Natural killer cell treated with Interleukin-12 subunit alpha and Interleukin-12 subunit beta and Interleukin-15 and Interleukin-18, amount 100 ng/mL, for 72 hours (primary cell): ENCODE measurements at places on chromosomes 3 and 15.

GRCh38 chr3:42195879-42196330 is 70.1 kb downstream of the CCK start:
- no peak for DNase-seq
- H3K4me3 ChIP-seq: no peak overlapping the region
- no peak overlapping the region for H3K27ac ChIP-seq
- H3K27me3 ChIP-seq: no peaks in the 10 kb centered on the region

- H3K4me3 ChIP-seq: peak overlapping the region; percentile 99
- H3K36me3 ChIP-seq: peaks cover 6% of the 10 kb centered on the region
- DNase-seq: no peak
- peaks cover 25% of the 10 kb centered on the region for H3K4me1 ChIP-seq
- no peaks in the 10 kb centered on the region for H3K27me3 ChIP-seq
- peak overlapping the region; percentile 100 for H3K27ac ChIP-seq
Observed at GRCh38 chr15:35546511-35547381, 781 bp upstream of the DPH6 start.

GRCh38 chr15:74328331-74329056 is 39.0 kb downstream of the CYP11A1 start:
- H3K4me1 ChIP-seq: no peaks in the 10 kb centered on the region
- H3K27ac ChIP-seq: peak overlapping the region; percentile 11
- no peak overlapping the region for H3K4me3 ChIP-seq

GRCh38 chr3:15051531-15051930 is 13.6 kb downstream of the MRPS25 start:
- H3K27ac ChIP-seq: no peak overlapping the region
- H3K4me3 ChIP-seq: no peak overlapping the region
- DNase-seq: no peak
- H3K36me3 ChIP-seq: peaks cover 4% of the 10 kb centered on the region
- H3K4me1 ChIP-seq: peaks cover 24% of the 10 kb centered on the region

DNA sequence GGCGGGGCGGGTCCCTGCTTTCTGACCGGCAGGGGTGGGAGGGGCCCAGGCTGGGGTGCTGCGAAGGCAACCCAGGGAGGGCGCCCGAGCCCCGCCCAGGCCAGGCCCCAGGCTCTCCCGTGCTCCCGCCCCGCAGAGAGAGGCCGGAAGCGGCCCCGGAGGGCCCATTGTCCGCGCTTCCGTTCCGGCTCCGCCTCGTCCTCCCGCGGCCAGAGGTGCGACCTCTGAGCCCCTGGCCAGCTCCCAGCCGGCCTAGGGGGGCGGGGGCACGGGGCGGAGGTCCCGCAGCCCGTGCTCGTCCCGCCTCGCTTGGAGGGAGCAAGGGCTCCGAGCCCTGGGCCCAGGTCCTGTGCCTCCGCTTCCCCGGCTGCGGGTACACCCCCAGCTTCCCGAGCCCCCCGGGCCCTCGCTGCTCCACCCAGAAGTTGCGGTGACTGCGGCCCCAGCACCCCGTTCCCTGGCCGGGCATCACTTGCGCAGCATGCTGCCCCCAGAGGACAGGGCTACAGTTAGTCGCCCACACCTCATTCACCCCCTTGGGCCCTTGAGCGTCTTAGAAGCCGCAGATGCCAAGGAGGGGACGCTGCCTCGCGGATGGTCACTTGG is 20.4 kb upstream of the PLXND1 start:
- peaks cover 24% of the 10 kb centered on the region for H3K4me1 ChIP-seq
- DNase-seq: peak; percentile 92
- H3K4me3 ChIP-seq: peak overlapping the region; percentile 85
- no peaks in the 10 kb centered on the region for H3K27me3 ChIP-seq
- H3K36me3 ChIP-seq: no peaks in the 10 kb centered on the region

GRCh38 chr15:65038428-65038827 is 6.8 kb upstream of the SLC51B start:
- H3K4me1 ChIP-seq: no peaks in the 10 kb centered on the region
- H3K4me3 ChIP-seq: no peak overlapping the region
- DNase-seq: no peak
- H3K36me3 ChIP-seq: no peaks in the 10 kb centered on the region
- no peaks in the 10 kb centered on the region for H3K27me3 ChIP-seq

GRCh38 chr3:158709666-158710083 is 22.6 kb downstream of the RARRES1 start:
- H3K4me3 ChIP-seq: no peak overlapping the region
- DNase-seq: no peak
- H3K4me1 ChIP-seq: peaks cover 35% of the 10 kb centered on the region
- H3K27me3 ChIP-seq: no peaks in the 10 kb centered on the region
- H3K36me3 ChIP-seq: peaks cover 24% of the 10 kb centered on the region
- H3K27ac ChIP-seq: no peak overlapping the region

GRCh38 chr3:170144437-170144843 is 37.1 kb downstream of the PHC3 start:
- peak overlapping the region; percentile 33 for H3K27ac ChIP-seq
- H3K36me3 ChIP-seq: no peaks in the 10 kb centered on the region
- DNase-seq: no peak

DNA sequence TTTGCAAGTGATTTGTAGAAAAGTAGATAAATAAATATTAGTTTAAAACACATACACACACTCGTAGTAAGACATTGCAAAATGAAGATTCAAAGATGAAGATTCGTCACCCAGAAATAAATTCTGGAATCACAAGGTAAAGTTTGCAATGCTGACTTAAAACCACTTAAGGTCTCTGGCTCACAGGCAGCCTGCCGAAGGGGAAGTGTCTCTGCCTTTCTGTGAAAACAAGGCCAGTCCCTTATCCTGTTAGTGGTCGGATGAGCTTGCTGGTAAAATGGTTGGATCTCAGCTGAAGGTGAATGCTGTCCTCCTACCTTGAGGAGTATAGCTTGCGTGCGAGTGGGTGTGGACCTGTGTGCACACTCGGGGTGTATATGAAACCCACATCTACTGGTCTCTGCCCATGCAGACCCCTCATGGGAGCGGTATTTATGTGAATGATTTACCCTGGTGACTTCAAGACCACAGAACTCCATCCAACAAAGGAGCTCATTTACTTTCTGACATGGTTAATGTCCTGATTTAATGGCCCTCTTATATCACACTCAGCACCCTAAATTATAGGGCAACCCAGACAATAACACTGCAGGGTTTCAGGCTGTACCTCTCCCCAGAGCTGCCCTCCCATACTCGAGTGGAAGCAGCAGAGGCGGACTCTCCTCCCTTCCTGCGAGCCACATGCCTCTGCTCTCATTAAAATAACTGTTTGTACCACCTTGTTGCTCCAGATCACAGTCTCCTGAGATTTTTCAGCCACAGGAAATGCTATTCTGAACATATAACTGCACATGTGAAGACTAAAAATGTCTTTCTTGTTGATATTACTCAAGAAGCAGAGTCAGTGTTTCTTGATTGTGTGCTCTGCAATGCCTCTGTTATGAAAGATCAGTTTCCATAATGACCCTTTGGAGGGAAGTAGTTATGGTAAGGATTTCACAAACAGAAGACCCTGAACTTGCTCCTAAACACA is 45.9 kb upstream of the ALDH1A3 start:
- no peak overlapping the region for H3K27ac ChIP-seq
- peaks cover 16% of the 10 kb centered on the region for H3K27me3 ChIP-seq
- H3K4me3 ChIP-seq: no peak overlapping the region
- no peaks in the 10 kb centered on the region for H3K36me3 ChIP-seq
- no peak for DNase-seq

- no peak overlapping the region for H3K27ac ChIP-seq
- H3K4me3 ChIP-seq: no peak overlapping the region
- H3K36me3 ChIP-seq: peaks cover 6% of the 10 kb centered on the region
- H3K4me1 ChIP-seq: peaks cover 11% of the 10 kb centered on the region
- no peaks in the 10 kb centered on the region for H3K27me3 ChIP-seq
- DNase-seq: no peak
Observed at GRCh38 chr3:124999317-124999716, 56.5 kb downstream of the HEG1 start.

- no peak overlapping the region for H3K27ac ChIP-seq
- no peaks in the 10 kb centered on the region for H3K27me3 ChIP-seq
- no peak overlapping the region for H3K4me3 ChIP-seq
- DNase-seq: no peak
Observed at GRCh38 chr3:188720215-188720614, 451.6 kb upstream of the TPRG1 start.

DNA sequence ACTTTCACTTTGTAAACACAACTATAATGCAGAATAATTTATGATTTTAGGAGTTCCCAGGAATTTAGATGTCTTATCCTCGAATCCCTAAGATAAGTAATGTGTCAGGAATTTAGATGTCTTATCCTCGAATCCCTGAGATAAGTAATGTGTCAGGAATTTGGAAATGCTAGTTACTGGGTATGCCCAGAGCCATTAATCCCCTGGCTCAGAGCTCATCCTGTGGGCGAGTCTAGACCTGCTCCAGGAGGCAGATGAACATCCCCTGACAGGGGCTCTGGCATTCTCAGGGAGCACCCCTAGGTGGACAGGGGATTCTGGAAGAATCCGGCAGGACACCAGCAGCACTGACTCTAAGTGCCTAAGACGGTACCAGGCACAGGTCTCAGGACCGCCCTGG is 163.3 kb downstream of the ARRDC4 start:
- H3K27ac ChIP-seq: no peak overlapping the region
- H3K36me3 ChIP-seq: no peaks in the 10 kb centered on the region
- no peak overlapping the region for H3K4me3 ChIP-seq
- no peaks in the 10 kb centered on the region for H3K27me3 ChIP-seq
- DNase-seq: no peak
- H3K4me1 ChIP-seq: peaks cover 14% of the 10 kb centered on the region

- H3K4me3 ChIP-seq: no peak overlapping the region
- DNase-seq: no peak
- no peaks in the 10 kb centered on the region for H3K27me3 ChIP-seq
- H3K27ac ChIP-seq: no peak overlapping the region
Observed at GRCh38 chr3:78348664-78349063, 1308.8 kb downstream of the ROBO2 start.

DNA sequence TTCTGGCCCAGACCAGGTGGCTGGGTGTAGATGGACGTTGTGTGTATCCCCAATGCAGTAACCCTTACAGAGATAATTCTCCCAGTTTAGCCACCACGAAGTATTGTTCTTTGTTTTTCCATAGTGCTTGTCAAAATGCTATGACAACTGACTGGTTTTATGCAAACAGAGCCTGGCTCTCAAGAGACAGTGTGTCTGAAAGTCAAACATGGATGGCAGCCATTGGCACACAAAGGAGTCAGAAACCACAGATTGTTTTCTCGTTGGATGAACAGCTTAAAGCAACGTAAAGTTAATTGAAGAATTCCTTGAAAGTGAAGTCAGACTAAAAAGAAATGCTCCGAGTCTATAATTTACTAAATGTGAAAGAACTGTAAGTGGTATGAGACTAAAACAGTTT is 91.2 kb downstream of the FILIP1L start:
- H3K36me3 ChIP-seq: no peaks in the 10 kb centered on the region
- DNase-seq: no peak
- H3K27ac ChIP-seq: no peak overlapping the region
- no peaks in the 10 kb centered on the region for H3K27me3 ChIP-seq

DNA sequence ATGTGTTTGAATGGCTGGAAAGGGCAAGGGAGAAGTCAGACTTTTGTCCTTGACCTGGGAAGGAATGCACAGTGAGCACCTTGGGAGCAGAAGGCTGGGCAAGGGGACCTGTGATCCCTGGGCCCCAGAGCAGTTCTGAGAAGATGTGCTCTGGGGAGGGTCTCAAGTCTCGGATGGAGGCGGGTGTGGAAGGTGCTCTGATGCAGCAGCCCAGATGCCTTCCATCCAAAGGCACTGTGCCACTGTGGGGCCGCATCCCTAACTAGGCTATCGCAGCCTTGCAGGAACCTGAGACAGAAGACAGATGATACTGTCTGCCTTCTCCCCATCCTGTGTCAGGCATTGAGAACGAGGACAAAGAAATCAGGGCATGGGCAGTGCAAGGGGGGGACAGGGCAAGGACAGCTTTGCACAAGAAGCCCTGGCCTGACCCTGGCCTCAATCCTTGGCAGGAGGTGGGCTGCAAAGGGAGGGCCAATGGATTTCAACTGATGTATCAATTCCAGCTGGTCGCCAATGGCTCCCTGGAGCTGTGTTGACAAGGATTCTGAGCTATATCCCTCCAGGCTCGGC is 14.6 kb upstream of the PRKCD start:
- H3K36me3 ChIP-seq: no peaks in the 10 kb centered on the region
- no peaks in the 10 kb centered on the region for H3K27me3 ChIP-seq
- H3K4me3 ChIP-seq: no peak overlapping the region
- H3K27ac ChIP-seq: no peak overlapping the region
